ENCODE measurements at places on chromosomes 12 and 14.
A peak's percentile ranks its signal among the peaks of the same experiment; 100 is the strongest.

DNA sequence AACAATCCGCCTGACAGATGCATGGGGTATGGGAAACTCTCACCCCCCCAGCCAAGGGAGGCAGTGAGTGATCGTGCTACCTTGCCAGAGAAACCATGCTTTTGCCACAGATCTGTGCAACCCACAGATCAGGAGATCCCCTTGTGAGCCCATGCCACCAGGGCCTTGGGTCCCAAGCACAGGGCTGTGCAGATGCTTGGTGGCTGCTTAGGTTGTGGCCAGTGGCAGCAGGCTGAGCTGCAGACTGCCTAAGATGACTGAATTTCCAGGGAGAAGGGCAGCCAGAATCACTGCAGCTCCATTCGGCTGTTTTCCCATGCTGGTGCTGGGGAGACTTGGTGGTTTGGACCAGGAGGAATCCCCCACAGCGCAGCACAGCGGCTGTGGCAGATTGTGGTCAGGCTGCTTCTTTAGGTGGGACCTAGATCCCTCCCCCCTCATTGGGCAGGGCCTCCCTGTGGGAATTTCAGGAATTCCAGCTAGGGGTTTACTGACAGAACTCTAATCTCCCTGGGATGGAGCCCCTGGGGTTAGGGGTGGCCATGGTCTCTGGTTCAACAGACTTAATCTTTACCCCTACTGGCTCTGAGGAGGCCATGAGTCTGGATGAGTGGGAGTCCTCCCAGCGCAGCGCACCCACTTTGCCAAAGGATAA lies 264.6 kb upstream of the DAAM1 start:
- peak; percentile 71 for DNase-seq

- DNase-seq, result peak; percentile 15
Measured at GRCh38 chr14:105856676-105857219, 330.4 kb downstream of the TMEM121 start.

DNA sequence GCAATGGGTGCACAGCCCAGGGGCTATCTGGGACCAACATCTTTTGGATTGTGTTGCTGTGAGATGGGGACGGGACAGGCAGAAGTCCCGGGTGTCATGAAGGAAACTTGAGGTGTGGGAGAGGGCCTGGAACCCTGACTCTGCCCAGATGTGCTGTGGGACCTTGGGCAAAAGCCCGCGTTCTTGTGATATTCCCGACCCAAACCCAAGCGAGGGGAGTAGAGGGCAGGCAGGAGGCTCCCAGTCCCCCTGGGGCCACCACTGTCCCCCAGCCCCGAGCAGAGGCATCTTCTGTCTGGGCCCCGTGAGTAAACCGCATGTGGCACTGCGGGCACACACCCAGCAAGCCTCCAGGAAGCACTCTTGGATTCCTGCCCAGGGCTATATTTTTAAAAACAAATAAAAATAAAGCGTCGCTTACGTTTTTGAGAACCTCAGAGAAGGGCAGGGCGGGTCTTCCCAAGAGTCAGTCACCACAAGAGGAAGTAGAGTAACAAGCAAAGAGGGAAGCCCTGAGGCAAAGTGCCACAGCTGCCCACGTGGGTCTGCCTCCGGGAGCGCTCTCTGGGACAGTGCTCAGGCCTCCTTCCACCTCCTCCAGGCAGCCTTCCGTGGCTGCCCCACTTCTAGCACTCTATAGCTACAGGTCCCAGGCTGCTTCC lies 39.5 kb downstream of the BEGAIN start:
- DNase-seq, result no peak

DNA sequence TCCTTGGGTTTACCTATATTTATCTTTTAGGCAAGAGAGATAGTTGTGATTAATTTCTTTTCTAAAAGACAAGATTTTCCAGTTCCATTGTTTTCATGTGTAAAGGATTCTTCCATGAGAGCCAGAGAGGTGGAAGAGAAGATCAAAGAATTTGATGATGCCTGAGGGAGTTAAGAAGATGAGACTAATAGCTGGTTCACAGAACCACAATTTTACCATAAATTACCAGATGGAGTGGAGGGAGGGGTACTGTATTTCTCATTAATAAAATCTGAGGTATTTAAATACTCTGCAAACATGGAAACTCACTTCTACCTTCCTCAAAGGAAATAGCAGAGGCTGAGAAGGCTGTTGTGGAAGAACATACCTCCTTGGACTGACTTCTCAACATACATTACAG lies 34.6 kb downstream of the ALKBH1 start:
- no peak for DNase-seq

DNA sequence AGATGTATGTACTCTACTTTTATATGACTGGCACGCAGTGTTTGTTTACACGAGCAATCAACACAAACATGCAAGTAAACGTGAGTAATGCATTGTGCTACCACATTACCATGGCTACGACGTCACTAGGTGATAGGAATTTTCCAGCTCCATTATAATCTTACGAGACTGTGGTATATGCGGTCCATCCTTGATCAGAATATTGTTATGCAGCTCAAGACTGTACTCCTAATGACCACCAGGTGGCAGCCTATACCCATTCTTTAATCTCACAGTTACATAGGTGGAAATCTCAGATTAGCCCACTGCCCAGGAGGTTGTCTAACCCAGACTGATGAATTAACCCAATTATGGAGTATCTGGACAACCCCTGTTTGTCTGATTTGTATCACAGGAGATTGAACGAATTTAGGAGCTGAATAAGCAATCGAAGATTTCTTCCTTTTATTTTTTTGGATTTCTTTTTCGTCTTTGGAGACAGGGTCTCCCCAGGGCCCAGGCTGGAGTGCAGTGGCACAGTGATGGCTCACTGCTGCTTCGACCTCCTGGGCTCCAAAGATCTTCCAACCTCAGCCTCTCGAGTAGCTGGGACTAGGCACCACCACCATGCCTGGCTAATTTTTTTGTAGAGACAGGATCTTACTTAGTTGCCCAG lies 8.7 kb upstream of the TESPA1 start:
- no peak for DNase-seq
